Colonic mucosa (tissue), 4 donors: ENCODE measurements at places on chromosomes 1 and 21. TPM values are rescaled to one million over a fixed set of nuclear protein-coding genes. Genes with fewer than 3 reads are reported as not detected.

The THRAP3 gene
- 81.0 TPM for total RNA-seq

The CREB3L4 gene
- total RNA-seq, result 19.0 TPM

The ADGRB2 gene
- total RNA-seq, result 1.6 TPM

DNA sequence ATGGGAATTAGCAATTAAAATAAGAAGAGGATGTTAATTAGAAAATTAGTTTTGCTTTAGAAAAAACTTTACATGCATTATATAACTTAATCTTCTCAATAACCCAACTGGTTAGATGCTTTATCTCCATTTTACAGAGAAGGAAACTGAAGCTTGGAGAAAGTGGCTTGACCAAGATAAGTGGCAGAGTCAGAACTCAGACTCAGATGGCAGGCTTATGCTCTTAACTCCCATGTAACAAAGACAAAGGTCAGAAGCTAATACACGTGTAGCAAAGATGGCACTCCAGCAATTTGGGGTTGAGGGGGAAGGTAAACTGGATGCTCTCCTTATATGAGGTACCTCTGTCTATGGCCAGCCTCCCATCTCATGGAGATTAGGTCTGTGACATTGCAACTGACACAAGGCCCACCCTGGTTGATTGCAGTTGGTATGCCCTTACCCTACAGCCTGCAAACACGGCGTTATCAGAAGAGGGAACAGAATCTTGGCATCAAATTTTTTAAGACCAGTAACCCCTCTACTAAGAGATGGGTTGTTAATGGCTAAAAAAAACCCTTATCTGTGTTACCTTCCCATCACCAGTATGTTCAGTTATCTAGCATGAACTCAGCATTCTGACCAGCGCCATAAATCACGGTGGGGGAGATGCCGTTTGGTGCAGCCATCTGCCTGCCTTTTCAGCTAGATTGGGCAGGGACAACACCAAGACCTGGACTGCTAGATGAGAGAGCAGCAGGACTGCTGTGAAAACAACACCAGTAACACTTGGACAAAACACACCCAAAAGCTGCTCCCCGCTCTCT is 97.0 kb downstream of the UBR4 start:
- no peak for DNase-seq

DNA sequence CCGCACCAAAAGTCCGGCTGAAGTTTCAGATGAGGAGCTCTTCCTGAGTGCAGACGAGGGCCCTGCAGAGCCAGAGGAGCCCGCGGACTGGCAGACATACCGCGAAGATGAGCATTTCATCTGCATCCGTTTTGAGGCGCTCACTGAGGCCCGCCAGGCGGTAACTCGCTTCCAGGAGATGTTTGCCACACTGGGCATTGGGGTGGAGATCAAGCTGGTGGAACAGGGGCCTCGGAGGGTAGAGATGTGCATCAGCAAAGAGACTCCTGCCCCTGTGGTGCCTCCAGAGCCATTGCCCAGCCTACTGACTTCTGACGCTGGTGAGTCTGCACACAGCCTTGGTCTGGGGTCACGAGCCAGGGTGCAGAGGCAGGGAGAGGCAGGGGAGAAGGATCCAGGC is 84.7 kb downstream of the TRIM11 start:
- DNase-seq, result no peak

GRCh38 chr21:36510911-36511310 is 31.0 kb upstream of the CLDN14 start:
- DNase-seq, result no peak

- no peak for DNase-seq
Measured at GRCh38 chr21:45146306-45146705, 71.9 kb downstream of the ADARB1 start.

- DNase-seq, result no peak
Measured at GRCh38 chr1:53378061-53378460, 50.2 kb upstream of the LRP8 start.

DNA sequence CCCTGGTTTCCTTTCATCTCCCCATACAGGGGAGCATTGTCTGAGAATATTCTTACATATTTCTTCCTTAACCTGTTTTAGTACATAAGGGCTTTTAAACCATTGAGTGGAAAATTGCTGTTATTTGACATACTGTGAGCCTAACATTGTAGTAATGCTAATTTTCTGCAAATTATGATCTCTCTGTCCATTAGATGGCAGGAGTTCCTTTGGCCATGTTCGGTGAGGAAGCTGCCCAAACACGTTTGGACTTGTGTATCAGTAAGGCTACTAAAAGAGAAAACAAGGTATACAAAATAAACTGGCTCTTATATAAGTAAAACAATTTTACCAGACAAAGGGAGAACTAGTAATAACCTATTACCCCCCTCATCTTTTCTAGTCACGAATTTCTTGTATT is 29.2 kb downstream of the CDC7 start:
- no peak for DNase-seq

GRCh38 chr1:27101054-27101491 is 53.9 kb downstream of the SLC9A1 start:
- no peak for DNase-seq

The DIPK1A gene
- total RNA-seq, result 14.4 TPM

GRCh38 chr1:186657481-186657880 is 22.7 kb downstream of the PTGS2 start:
- DNase-seq, result no peak

The TLCD4 gene
- total RNA-seq, result 46.0 TPM

DNA sequence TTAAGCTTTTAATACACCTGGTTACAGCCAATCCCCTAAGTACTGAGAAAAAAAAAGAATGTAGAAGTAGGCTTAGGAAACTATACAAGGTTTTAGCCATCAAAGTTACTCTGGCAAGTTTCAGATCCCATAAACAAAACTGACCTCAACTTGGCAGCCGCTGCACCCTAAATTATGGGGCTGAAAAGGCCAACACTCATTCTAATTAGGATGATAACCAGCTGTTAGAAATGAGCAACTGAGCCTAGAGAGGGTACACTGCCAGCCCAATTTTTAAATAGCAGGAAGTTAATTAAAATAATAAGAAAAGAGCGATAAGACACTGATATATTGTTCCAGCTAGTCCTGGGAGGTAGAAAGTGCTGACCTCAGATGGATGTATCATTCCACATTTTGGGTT is 105.7 kb upstream of the VAV3 start:
- no peak for DNase-seq

DNA sequence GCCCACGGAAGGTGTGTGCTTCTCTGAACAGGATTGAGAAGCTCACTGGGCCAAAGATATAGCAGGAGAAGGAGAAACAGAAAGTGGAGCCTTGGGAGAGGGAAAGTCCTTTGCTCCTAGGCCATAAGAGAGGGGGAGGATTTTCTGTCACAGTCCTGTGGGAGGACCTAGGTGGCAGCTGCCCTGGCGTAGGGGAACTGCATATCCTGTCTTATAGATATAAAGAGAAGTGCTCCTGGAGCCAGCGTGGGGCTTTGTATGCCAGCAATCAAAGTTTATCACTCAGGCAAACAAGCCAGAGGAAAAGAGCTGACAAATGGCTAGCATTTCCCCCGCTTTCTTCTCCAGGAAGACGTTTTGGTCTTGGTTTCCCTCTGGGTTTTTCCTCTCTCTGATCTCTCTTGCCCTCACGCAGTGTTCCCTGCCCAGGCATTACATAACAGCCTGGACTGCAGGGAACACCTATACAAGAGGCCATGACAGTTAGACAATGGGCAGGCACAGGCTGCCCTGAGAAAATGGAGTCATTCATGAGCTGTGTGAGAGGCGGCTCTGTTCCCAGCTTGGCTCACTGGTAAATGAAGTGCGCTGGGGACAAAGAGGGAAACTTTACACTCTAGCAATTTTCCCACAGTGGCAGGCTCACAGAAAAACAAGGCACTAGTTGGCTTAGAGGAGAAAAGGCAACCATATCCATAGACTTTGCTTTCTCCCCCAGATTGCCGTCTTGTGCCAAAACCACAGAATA is 52.5 kb upstream of the ZNF648 start:
- DNase-seq, result no peak

- DNase-seq, result no peak
Measured at GRCh38 chr1:36956570-36956969, 77.7 kb downstream of the GRIK3 start.

GRCh38 chr1:206967096-206967849 is 3.0 kb downstream of the FCAMR start:
- peak; percentile 18 for DNase-seq

DNA sequence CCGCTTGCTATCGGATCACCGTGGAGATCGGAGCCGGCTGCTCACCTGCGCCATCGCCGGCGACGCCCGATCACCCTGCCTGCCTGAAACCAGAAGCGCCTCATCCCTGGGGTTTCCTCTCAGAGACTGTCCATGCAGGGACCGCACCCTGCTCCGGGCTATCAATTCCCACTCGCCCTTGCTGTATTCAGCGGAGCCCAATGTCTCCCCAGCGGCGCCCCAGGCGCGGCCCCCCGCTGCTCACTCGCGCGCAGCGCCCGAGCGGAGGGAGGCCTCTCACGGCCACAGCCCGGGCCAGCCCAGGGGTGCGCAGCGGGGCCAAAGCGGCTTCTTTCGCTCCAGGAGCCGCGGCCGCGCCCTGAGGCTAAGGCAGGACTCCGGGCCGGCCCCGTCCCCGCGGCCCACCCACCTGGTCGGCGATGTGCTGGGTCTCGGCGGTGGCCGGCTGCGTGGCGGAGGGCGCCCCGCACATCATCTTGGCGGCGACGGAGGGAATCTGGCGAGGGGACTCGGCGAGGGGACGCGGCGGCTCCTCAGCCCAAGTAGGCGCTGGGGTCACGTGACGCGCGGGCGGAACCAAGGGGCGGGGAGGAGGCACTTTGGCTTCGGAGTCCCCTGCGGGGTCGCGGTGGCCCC is at the start of gene CSTB:
CSTB (minus strand) TSS at position 514 of the 636 bp plus-strand sequence; CDS start at position 475, 39 bp downstream.
- DNase-seq, result peak; percentile 90

- no peak for DNase-seq
Measured at GRCh38 chr21:37367336-37367702, 746 bp downstream of the DYRK1A start.

- DNase-seq, result no peak
Measured at GRCh38 chr1:93765099-93765498, 83.5 kb upstream of the BCAR3 start.

DNA sequence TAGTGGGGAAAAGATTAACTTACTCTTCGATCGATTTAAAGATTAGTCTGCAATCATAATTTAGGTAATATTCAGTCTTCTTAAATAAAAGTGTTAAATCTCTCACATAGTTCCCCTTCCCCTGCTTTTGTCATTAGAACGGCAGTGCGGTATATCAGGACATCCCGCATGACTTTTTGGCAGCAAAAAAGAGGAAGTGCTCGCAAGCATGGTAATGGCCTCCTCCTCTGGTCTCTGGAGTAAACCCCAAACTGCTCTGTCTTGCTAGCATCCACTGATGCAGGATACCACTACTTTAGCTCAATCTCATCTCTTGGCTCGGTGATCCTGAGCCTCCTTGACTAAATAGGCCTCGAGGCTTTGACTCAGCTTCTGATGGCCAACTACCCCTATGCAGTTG is 78.7 kb upstream of the VAV3 start:
- no peak for DNase-seq

DNA sequence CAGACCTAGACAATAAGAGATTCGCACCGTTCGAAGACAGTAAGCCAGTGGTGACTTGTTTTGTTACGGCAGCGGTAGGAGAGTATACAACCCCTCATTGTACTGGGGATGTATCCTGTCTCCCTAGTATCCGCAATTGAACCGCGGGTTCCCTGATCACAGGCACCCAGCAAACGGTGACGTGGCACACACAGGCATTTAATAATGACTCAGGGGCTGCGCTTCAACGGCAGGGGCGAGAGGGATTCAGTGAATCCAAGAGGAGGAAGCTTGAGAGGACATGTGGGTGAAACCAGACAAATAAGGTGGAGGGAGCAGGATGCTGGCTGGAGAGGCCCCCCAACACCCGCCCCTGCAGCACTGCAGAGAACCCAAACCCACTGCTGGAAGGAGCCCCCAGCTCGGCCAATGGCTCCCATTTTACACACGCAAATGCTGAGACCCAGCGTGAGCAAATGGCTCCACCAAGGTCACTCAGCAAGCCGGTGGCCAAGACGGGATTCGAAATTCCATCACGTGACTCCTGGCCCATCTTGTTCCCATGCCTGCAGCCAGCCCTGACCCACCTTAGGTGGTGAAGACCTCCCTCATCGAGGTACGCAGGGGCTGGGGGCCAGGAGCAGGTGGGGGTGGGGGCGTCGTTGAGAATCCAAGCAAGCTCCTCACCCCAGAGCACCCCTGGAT is 149.9 kb downstream of the SYF2 start:
- DNase-seq, result no peak

GRCh38 chr1:9321480-9321849 is 28.8 kb downstream of the SPSB1 start:
- no peak for DNase-seq

DNA sequence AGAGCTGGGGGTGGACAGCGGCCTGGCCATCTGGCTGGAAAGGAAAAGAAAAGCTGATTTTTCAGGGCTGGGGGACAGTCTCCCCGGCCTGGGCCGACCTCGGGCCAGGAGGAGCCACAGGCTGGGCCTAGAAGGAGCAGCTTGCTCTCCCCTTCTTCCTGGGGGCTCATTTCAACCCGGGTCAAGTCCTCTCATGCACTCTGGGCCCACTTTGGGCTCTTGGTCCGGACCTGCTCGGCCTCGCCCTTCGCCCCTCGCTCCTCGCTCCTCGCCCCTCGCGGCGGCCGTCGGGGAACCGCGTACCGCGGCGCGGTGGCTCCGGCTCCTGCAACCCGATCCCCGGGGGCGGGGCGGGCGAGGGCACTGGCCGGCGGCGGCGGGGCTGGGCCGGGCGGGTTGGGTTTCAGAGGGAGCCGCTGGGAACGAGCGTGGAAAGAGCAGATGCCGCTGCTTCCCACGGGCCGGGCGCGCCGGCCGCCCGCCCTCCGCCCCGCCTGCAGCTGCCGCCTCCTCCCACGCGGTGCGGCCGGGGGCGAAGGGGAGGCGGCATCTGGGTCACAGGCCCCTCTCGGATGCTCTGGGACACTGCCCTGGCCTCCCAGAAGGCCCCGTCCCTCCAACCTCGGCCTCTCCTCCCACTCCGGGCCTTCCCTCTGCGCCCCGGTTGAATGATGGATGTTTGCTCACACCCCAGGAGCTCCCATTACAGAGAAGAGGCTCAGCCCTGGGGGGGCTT is 6.6 kb downstream of the HEYL start:
- peak; percentile 37 for DNase-seq

DNA sequence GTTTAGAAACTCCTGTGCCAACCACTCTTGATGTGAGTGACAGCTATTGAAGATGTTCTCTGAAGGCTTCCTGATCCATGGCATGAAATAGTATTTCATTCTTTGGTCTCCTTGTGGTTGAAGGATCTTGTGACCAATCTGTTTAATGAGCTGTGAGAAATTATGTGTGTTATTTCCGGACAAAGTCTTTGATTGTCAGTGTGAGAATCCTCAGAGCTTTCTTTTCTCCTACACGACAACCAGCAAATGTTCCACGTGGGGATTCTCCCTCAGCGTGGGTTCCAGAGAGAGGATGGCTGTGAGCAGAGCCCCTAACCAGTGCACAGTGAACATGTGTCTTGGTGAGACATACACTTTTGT is 45.0 kb upstream of the HOOK1 start:
- no peak for DNase-seq

The TEDDM1 gene
- total RNA-seq, result not detected
